Epithelial cell of proximal tubule (primary cell): ENCODE measurements at places on chromosomes 2 and 18. TPM values are rescaled to one million over a fixed set of nuclear protein-coding genes. Genes with fewer than 3 reads are reported as not detected.

Gene NAGK
- total RNA-seq: 100 and 119 TPM in 2 replicates

Gene SPRED2
- 10.5 and 11.1 TPM in 2 replicates for total RNA-seq

Gene ANKRD62
- not detected in 2 replicates for total RNA-seq

Gene CYBRD1
- total RNA-seq: 2.5 and 5.1 TPM in 2 replicates

- DNase-seq: no peak
Measured at GRCh38 chr2:126893606-126894005, 5.1 kb upstream of the TEX51 start.

GRCh38 chr2:240881913-240882312 lies 13.3 kb downstream of the AGXT start:
- DNase-seq: no peak

DNA sequence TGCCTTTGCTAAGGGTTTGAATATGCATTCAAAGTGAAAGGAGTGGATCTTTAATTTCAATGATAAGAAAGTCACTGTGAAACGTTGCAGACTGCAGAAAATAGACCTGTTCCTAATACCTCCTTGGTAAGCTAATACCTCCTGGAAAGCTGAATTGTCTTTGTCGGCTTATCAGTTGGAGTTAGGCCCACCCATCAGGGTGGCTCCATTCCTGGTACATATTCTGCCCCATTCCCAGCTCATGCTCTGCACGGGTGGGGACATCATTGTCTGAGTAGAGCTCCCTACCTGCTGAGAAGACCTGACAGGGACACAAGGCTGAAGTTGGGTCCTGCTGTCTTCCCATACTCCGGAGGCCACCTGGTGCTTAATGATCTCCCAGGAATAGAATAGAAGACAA lies 203.3 kb downstream of the EN1 start:
- no peak for DNase-seq

DNA sequence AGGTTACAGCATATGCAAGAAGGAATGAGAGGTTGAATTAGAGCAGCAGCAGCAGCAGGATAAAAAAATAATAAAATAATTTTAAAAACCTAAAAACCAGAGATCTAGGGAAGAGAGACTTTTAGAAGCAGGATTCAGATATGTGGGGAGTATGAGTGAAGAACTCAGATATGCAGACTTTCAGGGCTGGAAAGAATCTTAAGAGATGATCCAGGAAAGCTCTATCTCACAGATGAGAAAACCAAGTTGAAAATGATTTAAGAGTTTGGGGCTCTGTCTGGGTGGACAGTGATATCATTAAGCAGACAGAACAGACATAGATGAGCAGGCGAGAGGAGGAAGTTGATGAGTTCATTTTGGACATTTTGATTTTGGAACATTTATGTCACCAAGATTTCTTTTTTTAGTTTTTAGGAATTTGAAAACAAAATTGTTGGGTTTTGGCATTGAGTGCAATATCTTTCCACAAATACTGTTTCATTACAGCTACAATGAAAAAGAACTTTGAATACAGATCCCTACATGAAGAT lies 31.8 kb downstream of the BCL2 start:
- no peak for DNase-seq

- DNase-seq: no peak
Measured at GRCh38 chr2:2775018-2775417, 443.9 kb upstream of the MYT1L start.

DNA sequence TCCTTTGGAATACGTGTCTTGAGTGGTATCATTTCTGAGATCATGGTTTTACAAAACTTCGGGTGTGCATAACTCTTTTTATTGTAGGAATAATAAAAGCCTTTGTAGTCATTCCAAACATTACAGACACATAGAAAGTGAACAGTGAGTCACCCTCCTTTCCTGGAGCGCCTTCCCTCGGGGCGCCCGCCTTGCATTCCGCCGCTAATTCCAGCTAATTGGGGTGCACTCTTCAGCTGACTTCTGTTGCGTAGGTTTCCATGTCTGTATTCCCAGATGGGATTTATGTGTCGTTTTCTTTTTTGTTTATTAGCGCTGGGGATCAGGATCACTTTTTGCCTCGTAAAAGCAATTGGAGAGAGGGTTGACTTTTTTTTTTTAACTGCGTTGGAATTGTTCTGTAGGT lies 18.7 kb downstream of the SH3BP4 start:
- no peak for DNase-seq

- no peak for DNase-seq
Measured at GRCh38 chr2:36797324-36798070, 101.0 kb downstream of the VIT start.

- no peak for DNase-seq
Measured at GRCh38 chr2:239173301-239173700, 227.5 kb downstream of the HDAC4 start.

GRCh38 chr18:61727241-61728193 lies 165.3 kb downstream of the RNF152 start:
- no peak for DNase-seq
